ENCODE measurements at places on chromosomes 12 and 14.
A peak's percentile ranks its signal among the peaks of the same experiment; 100 is the strongest.

DNA sequence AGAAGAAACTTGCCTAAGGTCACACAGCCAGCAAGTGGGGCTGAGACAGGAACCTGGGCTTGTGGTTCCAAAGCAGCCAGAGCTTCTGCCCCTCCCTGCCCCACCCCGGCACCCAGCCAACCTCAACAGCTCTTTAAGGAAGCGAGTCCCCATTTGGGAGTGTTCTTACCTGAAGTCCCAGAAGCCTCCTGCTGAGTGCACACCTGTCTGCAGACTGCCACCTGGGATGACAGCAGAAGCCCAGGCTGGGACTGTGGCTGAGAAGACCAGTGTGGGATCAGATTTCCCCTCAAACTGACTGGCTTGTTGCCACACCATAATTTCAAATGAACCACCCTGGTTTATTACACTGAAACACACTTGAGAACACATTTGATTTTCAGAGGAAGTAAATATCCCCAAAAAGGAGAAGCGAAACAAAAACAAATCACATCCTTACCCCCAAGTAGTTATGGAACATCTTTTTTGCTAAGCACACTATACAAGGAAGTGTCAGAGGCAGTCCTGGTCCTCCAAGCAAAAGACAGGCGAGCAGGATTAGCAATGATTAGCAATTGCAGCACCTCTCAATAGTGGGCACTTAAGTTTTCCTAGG lies 6.3 kb upstream of the RIN3 start:
- DNase-seq, result no peak

GRCh38 chr12:21773806-21774205 lies 700 bp downstream of the KCNJ8 start:
- no peak for DNase-seq

DNA sequence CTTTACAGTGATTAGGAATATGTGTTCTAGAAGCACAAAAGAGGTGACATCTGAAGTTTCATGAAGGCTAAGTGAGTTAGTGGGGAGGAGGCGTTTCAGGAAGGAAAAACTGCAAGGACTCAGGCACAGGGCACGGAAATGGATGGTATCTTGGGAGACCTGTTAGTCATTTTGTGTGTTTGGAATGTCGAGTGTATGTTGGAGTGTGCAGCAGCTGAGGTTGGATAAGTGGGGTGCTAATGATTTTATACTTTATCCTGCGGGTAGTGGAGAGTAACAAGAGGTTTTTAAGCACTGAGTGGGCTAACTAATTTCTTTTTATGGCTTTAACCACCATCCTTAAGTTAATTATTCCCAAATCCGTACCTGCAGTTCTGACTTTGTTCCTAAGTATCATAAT lies 571.5 kb upstream of the FBXO33 start:
- no peak for DNase-seq

- DNase-seq, result no peak
These were observed 59.7 kb downstream of the ATP2A2 start for GRCh38 chr12:110340706-110341105.

DNA sequence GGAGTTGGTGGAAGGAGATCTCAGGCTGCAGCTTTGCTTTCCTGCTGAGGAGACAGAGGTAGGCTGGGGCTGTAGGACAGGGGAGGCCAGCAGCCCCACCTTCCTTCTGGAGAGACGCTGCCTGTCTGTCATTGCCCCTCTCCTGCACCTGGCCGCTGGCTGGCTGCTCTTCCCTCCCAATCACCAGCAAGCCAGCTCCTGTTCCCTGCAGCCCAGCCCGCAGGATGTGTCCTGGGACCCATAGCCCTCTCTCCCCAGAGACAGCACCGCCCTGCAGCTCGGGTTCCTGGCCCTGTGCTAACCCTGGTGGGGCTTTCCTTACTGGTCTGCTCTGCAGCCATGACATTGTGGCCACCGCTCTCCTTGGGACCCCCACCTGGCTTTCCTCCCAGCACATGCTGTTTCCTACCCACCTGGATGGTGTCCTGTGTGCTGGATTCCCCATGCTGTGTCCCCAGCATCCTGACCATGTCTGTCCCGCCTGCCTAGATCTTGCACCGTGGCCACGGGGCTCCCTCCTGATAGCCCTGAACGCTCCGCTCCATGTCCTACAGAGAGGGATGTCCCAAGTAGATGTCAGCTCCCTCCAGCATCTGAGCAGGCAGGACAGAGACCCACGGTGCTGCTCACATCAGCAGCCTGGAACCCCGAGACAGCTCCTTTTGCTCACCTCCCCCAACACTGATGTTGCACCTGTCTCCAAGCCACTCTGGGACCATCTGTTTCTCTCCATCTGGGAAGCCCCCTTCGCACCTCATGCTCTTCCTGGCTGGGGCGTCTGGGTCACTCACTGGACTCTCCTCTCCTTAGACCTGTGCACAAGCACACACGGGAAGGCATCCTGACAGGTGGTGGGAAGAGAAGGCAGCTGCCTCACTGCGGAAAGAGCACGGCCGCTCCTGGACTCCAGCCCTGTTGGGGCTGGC lies 1.1 kb upstream of the MTA1 start:
- no peak for DNase-seq

DNA sequence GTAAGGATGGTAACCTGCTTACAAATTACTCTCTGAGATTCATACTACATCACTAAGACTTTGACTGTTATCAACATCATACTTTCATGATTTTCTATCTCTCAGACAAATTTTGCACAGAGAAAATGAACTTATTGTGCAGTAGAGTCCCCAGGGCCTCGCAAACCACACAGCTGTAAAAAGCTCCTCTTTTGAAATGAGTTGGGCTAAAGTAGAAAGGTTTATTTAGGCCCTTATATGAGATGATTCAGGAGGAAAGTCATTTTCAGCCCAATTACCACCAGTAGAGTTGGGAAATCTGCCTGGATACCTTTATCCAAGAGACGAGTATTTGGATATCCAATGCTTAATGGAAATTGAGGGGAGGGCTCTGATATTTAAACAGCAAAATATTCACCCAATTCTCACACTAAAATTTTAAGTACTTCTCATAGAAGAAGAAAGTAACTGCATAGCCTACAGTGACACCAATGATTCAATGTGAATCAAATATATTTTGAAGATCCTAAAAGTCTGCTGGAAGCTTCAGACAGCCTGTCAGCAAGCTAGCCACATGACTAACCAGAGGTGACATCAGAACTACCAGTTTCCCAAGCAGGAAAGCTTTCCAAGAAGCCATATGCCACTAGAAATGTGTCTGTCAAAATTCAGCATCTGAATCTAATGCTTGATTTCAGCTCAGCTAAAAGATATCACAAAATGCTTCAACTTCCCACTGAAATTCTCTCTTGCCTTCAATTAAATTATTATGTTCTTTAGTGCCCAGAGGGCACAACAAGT lies 190.1 kb upstream of the SYT1 start:
- DNase-seq, result no peak

GRCh38 chr12:2195085-2195484 lies 142.3 kb downstream of the CACNA1C start:
- DNase-seq, result no peak

- DNase-seq, result no peak
These were observed 41.9 kb downstream of the RAD52 start for GRCh38 chr12:907413-908185.

- no peak for DNase-seq
These were observed 145.0 kb downstream of the SAMD4A start for GRCh38 chr14:54711812-54712464.

DNA sequence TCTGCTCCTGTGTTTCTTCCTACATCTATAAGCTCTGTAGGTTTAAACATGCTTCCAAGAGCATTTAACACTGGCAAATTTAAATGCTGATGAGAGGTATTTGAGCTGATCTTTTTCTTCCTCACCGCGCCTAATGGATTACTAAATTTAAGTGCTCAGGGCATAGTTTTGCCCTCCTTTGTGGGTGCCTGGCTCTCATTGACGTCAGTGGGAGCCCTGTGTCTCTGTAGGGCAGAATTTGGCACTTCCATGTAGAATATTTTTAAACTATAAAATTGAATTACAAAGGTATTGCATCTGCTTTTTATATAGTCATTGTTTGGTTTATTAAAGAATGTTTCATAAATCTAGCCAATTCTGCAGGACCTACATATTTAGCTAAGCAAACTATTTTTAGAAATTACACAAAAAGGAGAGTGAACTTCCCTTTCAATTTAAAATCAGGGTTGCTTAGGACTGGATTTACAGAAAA lies 444.8 kb downstream of the AEBP2 start:
- no peak for DNase-seq

GRCh38 chr14:91744068-91744480 lies 12.2 kb upstream of the CATSPERB start:
- DNase-seq, result no peak

- DNase-seq, result no peak
These were observed 92.8 kb upstream of the METAP2 start for GRCh38 chr12:95380997-95381786.

GRCh38 chr14:61362072-61362750 lies 40.8 kb downstream of the PRKCH start:
- no peak for DNase-seq

GRCh38 chr12:79415746-79416435 lies 274.9 kb downstream of the PAWR start:
- no peak for DNase-seq

GRCh38 chr14:81122326-81122725 lies 98.4 kb downstream of the GTF2A1 start:
- DNase-seq, result no peak

- DNase-seq, result no peak
These were observed 79.9 kb upstream of the CD163 start for GRCh38 chr12:7583471-7583870.

- DNase-seq, result no peak
These were observed 28.9 kb downstream of the SLC15A4 start for GRCh38 chr12:128794661-128795529.

DNA sequence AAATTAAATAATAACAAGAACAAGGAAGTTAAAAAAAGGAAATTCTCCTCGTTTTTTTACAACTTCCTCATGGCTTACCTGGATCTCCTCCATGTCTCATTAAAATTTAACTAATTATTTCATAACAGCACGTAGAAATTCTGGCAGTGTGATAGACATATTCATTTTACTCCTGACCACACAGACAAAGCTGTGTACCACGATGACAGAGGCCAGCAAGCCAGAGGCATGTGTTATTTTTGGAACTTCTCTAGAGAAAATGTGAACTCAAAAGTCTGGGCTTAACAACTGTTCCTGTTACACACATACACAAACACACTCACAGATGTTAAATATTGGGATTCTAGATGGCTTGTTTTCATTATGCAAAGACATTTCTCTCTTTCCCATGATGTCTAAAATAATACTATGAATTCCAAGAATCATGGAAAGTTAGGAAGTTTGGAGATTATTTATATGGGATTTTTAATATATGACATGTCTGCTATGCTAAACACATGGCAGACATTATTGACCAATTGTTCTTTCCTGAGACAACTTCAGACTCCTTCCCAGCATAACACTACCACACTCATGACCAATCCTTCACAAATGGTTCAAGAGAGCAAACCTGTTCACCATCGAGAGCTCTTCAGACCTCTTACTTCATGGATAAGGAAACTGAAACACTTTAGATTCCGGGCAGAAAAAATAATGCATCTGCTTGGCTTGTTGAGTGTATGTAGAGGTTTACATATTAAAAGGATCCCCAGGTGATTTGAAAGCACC lies 158.7 kb downstream of the DACT1 start:
- no peak for DNase-seq

- no peak for DNase-seq
These were observed 32.3 kb downstream of the NINJ2 start for GRCh38 chr12:630656-631632.

DNA sequence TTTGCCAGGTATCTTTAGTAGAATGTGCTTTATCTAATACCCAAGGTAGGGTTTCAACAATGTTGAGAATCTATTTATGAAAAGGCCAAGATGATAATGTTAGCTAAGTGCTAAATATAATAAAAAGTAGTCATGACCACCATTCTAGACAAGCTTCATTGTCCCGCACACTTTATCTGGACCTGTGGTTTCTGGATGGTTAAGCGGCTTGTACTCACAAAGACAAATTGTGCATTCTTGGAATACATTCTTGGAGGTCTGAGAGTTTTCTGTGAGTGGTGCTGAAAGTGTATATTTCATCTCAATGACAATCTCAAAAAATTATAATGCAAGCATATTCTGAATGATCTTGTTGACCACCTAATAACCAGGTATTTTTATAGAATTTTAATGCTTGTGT lies 646.9 kb downstream of the DIO2 start:
- no peak for DNase-seq

GRCh38 chr14:36556811-36557433 lies 25.5 kb downstream of the NKX2-8 start:
- DNase-seq, result peak; percentile 30

DNA sequence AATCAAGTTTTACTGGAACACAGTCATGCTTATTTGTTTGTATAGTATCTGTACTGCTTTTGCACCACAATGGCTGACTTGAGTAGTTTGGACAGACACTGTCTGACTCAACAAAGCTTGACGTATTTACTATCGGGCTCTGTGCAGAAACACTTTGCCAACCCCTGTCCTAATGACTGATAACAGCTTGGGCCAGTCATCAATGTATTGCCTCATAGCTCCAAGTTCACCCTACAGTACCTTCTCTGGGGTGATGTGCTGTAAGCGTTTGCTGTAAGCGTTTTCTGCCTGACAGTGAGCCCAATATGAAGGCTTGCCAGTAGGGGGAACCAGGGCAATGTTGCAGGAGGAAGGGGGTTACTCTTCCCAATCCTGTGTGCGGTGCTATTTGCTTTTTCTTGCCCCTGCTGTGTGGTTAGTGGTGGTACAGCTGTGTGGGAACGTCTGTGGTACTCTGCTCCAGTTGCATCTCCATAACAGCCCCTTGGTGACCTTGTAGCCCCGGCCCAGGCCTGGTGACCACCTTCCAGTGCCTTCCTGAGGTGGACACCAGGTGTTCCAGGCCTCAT lies 5.4 kb upstream of the CCDC177 start:
- DNase-seq, result no peak

- DNase-seq, result no peak
These were observed 308.4 kb downstream of the BCL11B start for GRCh38 chr14:98963610-98964009.

DNA sequence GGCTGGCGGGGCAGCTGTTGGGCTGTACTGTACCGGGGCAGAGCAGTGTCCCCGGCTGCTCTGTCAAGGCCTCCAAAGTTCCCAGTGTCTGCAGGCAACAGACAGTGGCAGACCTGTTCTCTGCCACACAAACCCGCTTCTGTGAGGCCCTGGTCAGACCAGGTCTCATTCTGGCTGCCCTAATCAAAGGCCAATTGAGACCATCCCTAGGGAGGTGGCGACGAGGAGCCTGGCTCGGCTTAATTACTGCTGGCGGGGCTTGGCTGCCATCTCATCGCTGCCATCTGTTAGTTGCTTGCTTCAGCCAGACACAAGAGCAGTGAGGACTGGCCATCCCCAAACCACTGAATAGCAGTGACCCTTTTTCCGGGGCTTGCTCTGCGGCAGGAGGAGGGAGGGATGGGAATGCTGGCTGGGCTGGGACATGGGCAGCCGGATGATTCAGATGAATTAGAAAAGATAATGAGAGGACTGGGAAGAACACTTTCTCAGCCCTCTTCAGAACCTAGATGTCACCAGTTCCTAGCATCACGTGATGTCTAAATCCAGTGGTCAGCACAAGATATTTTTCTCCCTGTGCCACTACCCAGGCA lies 24.5 kb downstream of the ERG28 start:
- DNase-seq, result no peak

GRCh38 chr12:89708565-89709156 lies at the start of gene ATP2B1:
Gene ATP2B1 (minus strand): TSS chr12:89708838. CDS start chr12:89655886, 52,952 bp downstream.
- peak; percentile 85 for DNase-seq

- no peak for DNase-seq
These were observed 60.9 kb upstream of the FBRSL1 start for GRCh38 chr12:132428936-132429601.
